ENCODE measurements at places on chromosomes 5 and 9.
A peak's percentile ranks its signal among the peaks of the same experiment; 100 is the strongest.

DNA sequence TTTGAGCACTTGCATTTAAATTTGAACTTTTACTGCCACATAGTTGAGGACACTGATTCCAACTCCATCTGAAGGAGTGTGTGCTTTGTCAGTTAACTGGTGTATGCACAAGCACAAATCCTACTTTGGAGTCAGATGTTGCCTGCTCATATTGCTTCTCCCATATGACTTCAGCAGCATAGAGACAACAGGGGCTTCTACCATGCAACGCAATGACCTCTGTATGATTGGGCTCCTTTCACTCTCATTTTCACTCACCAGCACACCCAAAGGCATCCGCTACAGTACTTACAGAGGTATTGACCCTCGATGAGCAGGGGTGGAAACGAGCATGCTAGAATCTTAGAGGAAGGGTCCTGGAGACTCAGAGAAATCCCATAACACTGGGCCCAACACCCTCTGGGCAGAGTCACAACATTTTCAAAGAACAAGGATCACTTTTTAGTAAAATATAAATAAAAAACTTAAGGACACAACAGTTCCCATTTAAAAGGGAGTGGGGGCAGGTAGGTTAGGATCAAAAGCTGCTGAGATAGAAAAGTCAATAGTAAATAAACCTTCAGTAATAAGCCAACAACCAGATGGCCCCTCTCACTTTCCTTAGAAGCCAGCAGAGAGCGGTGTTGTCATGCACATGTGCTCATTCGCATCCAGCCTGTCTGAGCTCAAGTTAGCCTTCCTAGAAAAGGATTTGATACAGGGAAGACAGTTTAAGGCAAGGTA is 203.8 kb downstream of the SNCAIP start:
- peak; percentile 65 for DNase-seq

GRCh38 chr9:131297903-131298302 is 8.4 kb downstream of the PLPP7 start:
- DNase-seq, result no peak

- peak; percentile 40 for DNase-seq
These were observed 371.2 kb downstream of the NFIB start for GRCh38 chr9:13942695-13943094.

- DNase-seq, result no peak
These were observed 19.8 kb upstream of the SPTAN1 start for GRCh38 chr9:128532581-128532980.

GRCh38 chr5:94693043-94693822 is 74.8 kb downstream of the SLF1 start:
- DNase-seq, result peak; percentile 59

DNA sequence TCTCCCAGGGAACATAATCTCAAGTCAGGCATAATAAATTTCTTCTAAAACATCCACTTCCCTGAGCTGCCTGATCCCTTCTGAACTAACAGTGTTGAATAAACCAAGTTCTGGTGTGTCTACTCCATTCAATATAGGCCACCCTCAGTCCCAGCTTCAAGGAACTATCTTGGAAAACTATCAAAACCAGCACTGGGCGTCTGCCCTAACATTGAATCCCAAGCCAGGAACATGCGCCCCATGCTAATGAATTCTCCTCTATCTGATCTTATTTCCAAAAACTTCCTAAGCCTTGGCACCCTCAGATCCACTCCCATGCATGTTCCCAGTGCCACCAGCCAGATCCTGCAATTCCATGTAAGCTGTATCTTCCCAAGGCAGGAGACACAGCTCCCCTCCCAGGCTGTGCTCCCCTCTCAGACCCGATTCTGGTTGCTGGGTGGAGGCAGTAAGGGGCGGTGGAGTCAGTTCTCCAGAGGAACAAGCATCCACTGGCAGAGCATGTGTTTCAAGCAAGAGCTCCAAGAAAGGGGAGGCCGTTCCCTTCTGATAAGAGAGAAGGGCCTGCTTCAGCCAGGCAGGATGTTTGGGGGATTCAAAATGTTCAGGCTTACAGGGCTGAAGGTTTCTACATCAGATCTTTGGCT is 13.1 kb upstream of the FOXI1 start:
- DNase-seq, result no peak

- DNase-seq, result no peak
These were observed 114.3 kb upstream of the PLPPR1 start for GRCh38 chr9:100914266-100914665.

- no peak for DNase-seq
These were observed 36.2 kb downstream of the TNFSF8 start for GRCh38 chr9:114894206-114894605.

GRCh38 chr5:131685516-131686171 is 50.6 kb upstream of the RAPGEF6 start:
- DNase-seq, result no peak

GRCh38 chr9:20321423-20322082 is 300.7 kb downstream of the MLLT3 start:
- peak; percentile 23 for DNase-seq

GRCh38 chr9:87149799-87150198 is 202.5 kb upstream of the GAS1 start:
- DNase-seq, result peak; percentile 15

DNA sequence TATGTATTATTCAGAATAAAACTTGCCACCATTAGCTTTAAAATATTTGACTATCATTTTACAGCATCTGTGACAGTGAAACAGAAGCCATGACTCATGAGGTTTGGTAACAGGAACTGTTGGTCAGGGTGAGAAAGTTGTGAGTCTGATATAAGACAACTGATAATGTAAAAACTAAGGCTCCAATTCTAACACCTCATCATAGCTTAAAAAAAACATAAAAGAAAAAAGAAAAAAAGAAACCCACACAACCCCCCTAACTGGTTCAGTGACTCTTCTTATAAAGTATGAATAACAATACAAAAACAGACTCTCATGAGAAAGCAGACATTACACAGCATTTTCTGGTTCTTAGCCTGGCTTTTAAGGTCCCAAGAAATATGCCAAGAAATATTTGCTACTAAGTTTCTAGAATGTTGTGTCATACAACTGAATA is 85.8 kb downstream of the MRPS27 start:
- DNase-seq, result peak; percentile 30

DNA sequence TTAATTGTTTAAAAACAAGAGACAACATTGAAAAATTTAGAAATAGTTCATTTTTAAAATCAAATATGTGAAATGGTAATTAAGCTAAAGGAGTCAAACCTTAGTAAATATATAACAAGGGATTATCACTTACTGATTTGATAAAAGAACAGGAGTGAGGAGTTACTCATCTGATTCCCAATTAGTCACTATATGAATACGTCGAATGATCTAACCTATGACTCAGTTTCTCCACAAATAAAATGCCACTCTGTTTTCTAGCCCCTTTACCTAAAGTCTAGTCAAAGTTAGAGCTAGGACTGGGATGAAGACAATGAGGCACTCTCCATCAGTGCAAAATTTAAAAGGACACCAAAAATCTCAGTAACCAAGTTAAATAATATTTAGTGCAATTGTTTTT is 70.4 kb upstream of the RASEF start:
- DNase-seq, result no peak

GRCh38 chr5:136210259-136210658 is 17.3 kb upstream of the SMIM32 start:
- DNase-seq, result no peak

- DNase-seq, result no peak
These were observed 128.9 kb downstream of the NXNL2 start for GRCh38 chr9:88663771-88664419.

GRCh38 chr5:23884405-23885031 is 377.1 kb downstream of the PRDM9 start:
- no peak for DNase-seq

DNA sequence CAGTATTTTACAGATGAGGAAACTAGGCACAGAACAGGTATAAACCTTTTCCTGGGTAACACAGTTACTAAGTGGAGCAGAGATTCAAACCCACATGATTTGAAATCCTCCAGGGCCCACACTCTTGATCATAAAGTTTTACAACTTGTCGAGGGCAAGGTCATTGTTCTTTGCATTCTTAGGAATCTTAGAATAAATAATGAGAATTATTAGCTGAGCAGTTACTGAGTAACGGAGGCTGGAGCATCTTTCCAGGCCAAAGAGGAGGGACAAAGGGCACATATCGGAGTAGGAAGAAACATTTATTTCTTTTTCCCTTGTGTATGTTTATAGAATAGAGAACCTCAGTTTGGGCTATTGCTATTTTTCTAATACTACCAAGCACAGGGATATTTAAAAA is 27.1 kb upstream of the F2R start:
- no peak for DNase-seq

GRCh38 chr5:176446884-176447590 is 1.1 kb upstream of the FAF2 start:
- no peak for DNase-seq

GRCh38 chr5:10567781-10568321 is 4.0 kb downstream of the ANKRD33B start:
- no peak for DNase-seq

GRCh38 chr5:168244838-168245559 is 46.4 kb upstream of the WWC1 start:
- no peak for DNase-seq

DNA sequence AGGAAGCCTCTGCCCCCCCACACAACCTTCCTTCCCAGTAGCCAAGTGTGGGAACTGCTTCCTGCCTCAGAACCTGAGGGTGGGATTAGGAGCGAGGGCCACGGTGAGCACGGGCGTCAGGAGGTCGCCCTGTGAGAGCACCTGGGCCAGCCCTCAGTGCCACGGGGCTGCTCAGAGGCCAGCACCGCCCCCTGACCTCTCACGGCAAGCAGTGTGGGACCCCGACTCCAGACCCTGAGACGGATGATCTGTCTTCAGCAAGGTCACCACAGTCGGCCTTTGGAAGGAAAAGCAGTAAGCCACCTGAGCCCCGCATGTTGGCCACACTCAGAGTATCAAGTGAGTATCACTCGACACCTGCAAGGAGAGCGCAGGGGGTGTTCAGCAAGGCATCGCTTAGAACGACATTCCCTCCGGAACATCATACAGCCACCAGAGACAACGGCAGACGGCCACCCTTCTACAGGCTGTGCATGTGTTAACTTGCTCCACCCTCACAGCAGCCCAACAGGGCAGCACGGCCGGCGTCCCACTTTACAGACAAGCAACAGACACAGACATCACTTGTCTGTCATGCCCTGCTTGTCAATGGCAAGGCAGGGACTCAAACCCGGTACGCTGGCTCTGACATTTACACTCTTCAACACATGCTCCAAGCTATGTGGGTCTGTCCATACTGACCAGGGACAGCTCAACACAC is 50.2 kb downstream of the IPPK start:
- no peak for DNase-seq

DNA sequence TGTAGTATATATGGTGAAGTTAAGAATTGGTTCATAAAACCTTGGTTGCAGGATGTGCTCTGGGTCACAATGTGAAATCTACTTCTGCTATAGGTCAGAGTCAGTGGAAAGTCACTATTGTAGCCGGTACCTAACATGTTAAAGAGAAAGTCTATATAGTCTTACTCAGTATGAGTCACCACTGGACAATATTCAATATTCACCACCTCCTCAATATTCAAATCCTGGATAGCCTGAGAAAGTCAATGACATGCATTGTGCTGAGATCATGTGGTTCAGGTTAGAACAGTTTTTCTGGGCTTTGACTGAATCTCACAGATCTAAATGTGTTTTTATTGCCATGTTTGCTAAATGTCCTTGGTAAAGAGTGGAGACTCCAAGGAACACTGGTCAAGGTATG is 108.8 kb downstream of the HMHB1 start:
- DNase-seq, result no peak

DNA sequence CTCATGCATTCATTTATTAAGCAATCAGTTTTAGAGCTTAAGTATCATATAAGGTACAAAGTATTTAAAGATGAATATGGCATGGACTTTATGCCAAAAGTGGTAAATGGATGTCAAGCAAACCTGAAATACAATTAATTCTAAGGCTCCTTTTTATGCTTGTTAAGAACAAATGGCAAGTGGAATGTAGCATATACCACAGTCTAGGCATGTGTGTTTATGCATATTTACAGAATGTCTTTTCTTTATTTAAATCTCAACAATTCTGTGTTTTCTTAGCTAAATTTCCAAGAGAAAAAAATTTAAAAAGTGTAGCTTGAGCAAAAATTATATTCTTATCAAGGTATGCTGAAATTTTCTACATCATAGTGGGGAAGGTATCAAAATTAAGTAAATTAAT is 39.8 kb downstream of the MPDZ start:
- no peak for DNase-seq
